ENCODE measurements at places on chromosomes 5 and 9. TPM values are rescaled to one million over a fixed set of nuclear protein-coding genes. Genes with fewer than 3 reads are reported as not detected.

GRCh38 chr5:179192185-179192890, 132.2 kb downstream of the ZNF354C start:
- no peak for DNase-seq
- H3K27ac ChIP-seq = no peak overlapping the region
- no peaks in the 10 kb centered on the region for H3K4me1 ChIP-seq
- no peaks in the 10 kb centered on the region for H3K36me3 ChIP-seq
- H3K4me3 ChIP-seq = no peak overlapping the region
- H3K27me3 ChIP-seq = no peaks in the 10 kb centered on the region

GRCh38 chr5:69271376-69271775, 36.7 kb downstream of the CDK7 start:
- H3K27ac ChIP-seq = no peak overlapping the region
- no peaks in the 10 kb centered on the region for H3K4me1 ChIP-seq
- H3K4me3 ChIP-seq = no peak overlapping the region
- H3K36me3 ChIP-seq = peaks cover 4% of the 10 kb centered on the region
- H3K27me3 ChIP-seq = no peaks in the 10 kb centered on the region

GRCh38 chr9:92003308-92004044, 53.4 kb upstream of the ROR2 start:
- no peaks in the 10 kb centered on the region for H3K36me3 ChIP-seq
- H3K27me3 ChIP-seq = no peaks in the 10 kb centered on the region
- DNase-seq = no peak
- H3K4me1 ChIP-seq = no peaks in the 10 kb centered on the region

The ELOVL7 gene
- not detected for total RNA-seq

DNA sequence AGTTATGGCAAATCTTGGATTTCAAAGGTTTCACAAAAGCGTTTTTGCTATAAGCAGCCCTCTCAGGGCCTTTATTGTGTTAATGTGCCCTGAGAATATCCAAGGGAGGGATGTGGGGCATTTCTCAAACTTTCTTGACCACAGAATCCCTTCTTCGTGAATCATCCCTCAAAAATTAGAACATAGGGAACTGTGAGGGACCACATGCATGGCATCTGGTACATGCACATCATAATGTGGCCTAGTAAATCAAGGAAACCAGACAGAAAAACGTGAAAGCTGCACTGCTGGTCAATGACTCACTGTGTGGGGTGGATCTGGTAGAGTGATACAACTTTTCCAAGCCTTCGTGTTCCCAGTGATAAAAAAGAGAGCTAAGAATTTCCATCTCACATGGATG, 22.4 kb downstream of the DDX31 start:
- no peaks in the 10 kb centered on the region for H3K4me1 ChIP-seq
- H3K36me3 ChIP-seq = peaks cover 84% of the 10 kb centered on the region
- H3K27ac ChIP-seq = no peak overlapping the region
- DNase-seq = no peak

DNA sequence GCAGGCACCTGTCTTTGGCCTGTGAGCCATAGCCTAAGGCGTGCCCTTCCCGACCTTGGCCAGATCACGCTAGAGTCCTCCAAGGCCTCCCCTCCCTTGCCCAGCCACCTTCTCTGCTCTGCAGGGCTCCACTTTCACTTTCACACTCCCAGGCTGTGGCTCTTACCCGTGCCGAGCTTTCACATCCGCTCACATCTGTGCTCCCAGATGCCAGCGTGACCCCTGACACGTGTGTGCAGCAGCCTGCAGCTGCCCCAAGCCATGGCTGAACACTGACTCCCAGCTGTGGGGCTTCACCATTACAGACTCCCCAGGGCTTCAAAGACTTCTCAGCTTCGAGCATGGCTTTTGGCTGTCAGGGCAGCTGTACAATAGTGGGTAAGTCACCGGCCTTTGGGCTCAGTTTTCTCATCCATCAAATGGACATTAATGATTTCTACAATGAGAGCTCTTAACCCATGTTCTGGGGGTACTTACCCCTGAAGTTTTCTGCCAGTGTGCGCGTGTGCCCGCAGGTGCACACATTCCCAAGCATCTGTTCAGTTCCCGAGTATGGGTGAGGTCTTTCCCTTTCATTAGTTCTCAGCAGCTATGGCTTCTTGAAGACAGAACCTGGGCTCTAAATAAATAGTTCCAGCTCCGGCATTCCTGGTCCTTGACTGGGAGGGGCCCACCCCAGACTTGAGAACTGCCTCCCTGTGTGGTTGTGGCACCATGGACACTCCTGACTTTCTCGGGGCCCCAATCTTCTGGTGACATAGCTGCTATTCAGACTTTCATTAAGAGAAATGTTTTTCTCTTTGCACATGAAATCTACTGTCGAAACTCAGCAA, 118.6 kb downstream of the RGS3 start:
- no peaks in the 10 kb centered on the region for H3K27me3 ChIP-seq
- H3K27ac ChIP-seq = peak overlapping the region; percentile 69
- DNase-seq = peak; percentile 79
- peaks cover 12% of the 10 kb centered on the region for H3K36me3 ChIP-seq
- peaks cover 68% of the 10 kb centered on the region for H3K4me1 ChIP-seq

The UGT3A1 gene
- not detected for total RNA-seq

GRCh38 chr9:90901933-90902332, 100.3 kb downstream of the SYK start:
- no peaks in the 10 kb centered on the region for H3K27me3 ChIP-seq
- H3K36me3 ChIP-seq = no peaks in the 10 kb centered on the region
- H3K27ac ChIP-seq = no peak overlapping the region
- no peak for DNase-seq

- H3K4me1 ChIP-seq = peaks cover 80% of the 10 kb centered on the region
- peak; percentile 76 for DNase-seq
- H3K27ac ChIP-seq = peak overlapping the region; percentile 84
- no peaks in the 10 kb centered on the region for H3K36me3 ChIP-seq
- peak overlapping the region; percentile 90 for H3K4me3 ChIP-seq
- no peaks in the 10 kb centered on the region for H3K27me3 ChIP-seq
These were observed 2.4 kb downstream of the ANXA6 start for GRCh38 chr5:151154931-151155774.

GRCh38 chr9:36317766-36318165, 59.5 kb upstream of the GNE start:
- no peak for DNase-seq
- H3K4me1 ChIP-seq = no peaks in the 10 kb centered on the region

DNA sequence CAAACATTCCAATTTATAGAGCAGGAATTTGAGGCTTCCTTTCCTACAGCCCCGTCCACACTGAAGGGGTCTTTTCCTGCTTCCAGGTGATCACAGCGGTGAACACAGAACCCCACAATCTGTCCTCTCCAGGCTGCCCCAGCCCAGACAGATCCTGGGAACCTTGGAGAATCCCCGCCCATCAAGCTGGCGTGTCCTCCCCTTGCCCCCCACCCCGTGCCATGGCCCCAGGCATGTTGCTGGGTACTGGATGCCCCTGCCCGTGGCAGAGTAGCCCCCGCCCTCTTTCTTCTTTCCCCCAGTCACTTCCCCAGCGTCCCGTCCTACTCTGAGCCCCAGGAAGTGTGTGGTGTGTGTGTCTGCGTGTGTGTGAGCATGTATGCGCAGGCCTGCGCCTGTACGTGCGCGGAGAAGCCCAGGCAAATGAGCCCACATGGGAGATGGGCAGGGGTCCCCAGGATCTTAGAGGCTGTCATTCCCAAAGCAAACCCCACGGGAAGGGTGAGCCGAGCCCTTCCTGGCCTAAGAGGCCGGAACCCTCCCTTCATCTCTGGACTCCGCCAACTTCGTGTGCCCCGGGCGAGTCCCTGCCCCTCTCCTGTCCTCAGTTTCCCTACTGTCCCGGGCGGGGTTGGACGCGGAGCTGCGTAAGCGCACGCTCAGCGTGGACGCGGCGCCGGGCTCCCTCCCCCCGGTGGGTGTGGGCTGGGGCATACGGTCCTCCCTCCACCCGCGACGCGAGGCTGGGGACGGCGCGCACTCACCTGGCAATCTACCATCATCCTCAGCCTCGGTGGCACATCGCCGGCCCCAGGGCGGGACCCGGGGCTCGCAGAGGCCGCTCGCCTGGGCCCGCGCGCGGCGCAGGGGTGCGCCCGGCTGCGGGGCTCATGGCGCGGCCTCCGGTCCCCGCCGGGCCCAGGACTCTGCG, 15.2 kb downstream of the GBGT1 start:
- H3K4me1 ChIP-seq = peaks cover 50% of the 10 kb centered on the region
- H3K36me3 ChIP-seq = peaks cover 4% of the 10 kb centered on the region
- peak; percentile 74 for DNase-seq
- H3K27me3 ChIP-seq = no peaks in the 10 kb centered on the region
- peak overlapping the region; percentile 81 for H3K4me3 ChIP-seq

GRCh38 chr5:147586832-147587231, 77.0 kb upstream of the DPYSL3 start:
- H3K27me3 ChIP-seq = no peaks in the 10 kb centered on the region
- H3K4me3 ChIP-seq = no peak overlapping the region
- H3K4me1 ChIP-seq = no peaks in the 10 kb centered on the region
- no peak for DNase-seq

- H3K27ac ChIP-seq = no peak overlapping the region
- H3K36me3 ChIP-seq = no peaks in the 10 kb centered on the region
- H3K27me3 ChIP-seq = no peaks in the 10 kb centered on the region
- DNase-seq = no peak
- H3K4me3 ChIP-seq = no peak overlapping the region
- H3K4me1 ChIP-seq = no peaks in the 10 kb centered on the region
These were observed 37.7 kb downstream of the RGS3 start for GRCh38 chr9:113501129-113501686.

- peaks cover 21% of the 10 kb centered on the region for H3K4me1 ChIP-seq
- DNase-seq = no peak
- H3K36me3 ChIP-seq = no peaks in the 10 kb centered on the region
- no peaks in the 10 kb centered on the region for H3K27me3 ChIP-seq
- no peak overlapping the region for H3K27ac ChIP-seq
These were observed 119.9 kb downstream of the CEMIP2 start for GRCh38 chr9:71648453-71648852.

The KIF4B gene
- total RNA-seq = not detected

DNA sequence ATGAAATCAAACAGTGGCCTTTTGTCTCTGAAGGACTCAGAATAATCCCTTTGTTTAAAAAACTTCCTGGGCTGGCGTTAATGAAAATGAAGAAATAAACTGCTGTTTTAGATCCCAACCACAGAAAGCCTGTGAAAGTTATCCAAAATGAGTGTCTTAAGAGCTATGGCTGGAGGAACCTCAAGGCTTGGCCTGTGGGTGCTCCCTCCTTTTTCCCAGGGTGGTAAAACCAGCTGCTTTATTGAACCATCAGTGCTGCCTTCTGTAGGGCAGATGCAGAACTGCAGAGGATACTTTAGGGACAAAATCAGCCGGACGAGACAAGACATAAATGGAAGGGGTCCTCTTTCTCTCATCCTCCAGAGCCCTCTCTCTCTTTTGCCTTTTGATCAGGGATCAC, 100.9 kb downstream of the SMARCA2 start:
- H3K4me1 ChIP-seq = no peaks in the 10 kb centered on the region
- H3K27me3 ChIP-seq = no peaks in the 10 kb centered on the region
- peaks cover 88% of the 10 kb centered on the region for H3K36me3 ChIP-seq
- no peak overlapping the region for H3K27ac ChIP-seq
- H3K4me3 ChIP-seq = no peak overlapping the region

The DMRT3 gene
- total RNA-seq = not detected

DNA sequence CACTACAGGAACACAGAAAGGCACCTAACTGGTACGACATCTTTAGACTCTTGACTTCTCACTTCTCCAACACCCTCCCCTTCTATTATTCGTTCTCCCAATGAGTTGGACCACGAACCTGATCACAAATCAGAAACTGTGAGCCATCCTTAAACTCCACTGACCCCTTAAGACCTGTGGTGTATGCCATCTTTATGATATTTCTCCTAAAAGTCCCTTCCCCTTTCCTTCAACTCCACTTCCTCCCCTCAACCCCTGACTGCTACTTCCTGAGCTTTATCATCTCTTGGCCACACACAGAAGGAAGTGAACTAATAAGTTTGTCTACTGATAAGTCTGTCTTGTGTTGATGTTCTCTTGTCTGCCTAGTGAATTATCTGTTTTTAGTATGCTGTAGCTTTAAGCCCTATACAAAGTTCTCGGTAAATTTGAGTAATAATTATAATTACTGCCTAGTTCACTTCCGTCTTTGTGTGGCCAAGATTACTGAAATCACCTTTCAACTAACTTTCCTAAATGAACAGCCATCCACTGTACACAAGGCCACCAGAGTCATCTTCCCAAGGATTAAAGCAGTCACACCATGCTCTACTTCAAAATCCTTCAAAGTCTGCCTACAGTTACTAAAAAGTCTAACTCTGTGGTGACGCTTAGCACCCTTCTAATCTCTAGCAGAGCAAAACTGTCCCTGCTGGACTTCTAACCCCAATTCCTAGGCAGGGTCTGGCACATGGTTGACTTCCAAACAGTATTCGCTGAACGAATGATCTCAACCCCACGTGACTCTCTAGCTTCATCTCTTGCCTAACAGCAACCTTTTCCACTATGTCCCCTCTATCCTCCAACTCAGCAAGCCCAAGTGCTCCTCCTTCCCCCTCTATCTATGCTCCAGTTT, 23.2 kb downstream of the ELOVL7 start:
- no peaks in the 10 kb centered on the region for H3K36me3 ChIP-seq
- no peaks in the 10 kb centered on the region for H3K27me3 ChIP-seq
- H3K4me1 ChIP-seq = no peaks in the 10 kb centered on the region
- no peak overlapping the region for H3K4me3 ChIP-seq
- no peak overlapping the region for H3K27ac ChIP-seq
- no peak for DNase-seq

DNA sequence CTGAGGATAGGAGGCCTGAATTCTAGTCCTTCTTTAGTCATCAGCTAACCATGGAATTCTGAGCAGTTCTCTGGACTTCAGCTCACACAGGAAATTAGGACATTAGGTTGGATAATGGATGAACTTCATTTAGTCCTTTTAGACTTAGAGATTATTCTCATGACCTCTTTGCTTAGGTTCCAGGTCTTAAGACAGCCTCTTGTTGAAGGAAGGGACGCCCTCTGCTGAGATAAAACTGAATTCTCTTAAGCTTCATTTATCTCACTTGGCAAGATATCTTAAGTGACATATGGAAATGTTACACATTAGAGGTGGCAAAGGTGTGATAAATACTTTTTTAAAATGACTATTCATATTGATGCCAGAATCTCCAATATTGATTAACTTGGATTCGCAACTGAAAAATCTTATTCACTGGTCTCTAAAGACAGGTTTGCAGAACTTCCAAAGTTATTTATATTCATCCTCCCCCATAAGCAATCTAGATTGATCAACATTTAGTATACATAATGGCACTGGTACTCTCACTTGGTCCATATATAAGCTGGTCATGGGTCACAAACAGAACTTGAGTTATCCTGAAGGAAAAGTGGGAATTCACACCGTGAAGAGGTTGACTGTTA, 16.9 kb upstream of the ZNF366 start:
- H3K27me3 ChIP-seq = no peaks in the 10 kb centered on the region
- no peak for DNase-seq
- no peak overlapping the region for H3K4me3 ChIP-seq
- no peaks in the 10 kb centered on the region for H3K36me3 ChIP-seq
- no peaks in the 10 kb centered on the region for H3K4me1 ChIP-seq
- no peak overlapping the region for H3K27ac ChIP-seq

GRCh38 chr5:84370176-84370575, 14.5 kb downstream of the EDIL3 start:
- H3K27me3 ChIP-seq = no peaks in the 10 kb centered on the region
- no peak for DNase-seq
- no peak overlapping the region for H3K27ac ChIP-seq
- no peak overlapping the region for H3K4me3 ChIP-seq
- no peaks in the 10 kb centered on the region for H3K36me3 ChIP-seq
- no peaks in the 10 kb centered on the region for H3K4me1 ChIP-seq

Data from CD4-positive, alpha-beta memory T cell (primary cell).